ENCODE measurements at places on chromosomes 5 and 9.

- no peak for DNase-seq
Measured at GRCh38 chr9:25939126-25939525, 260.9 kb upstream of the TUSC1 start.

- peak; percentile 22 for DNase-seq
Measured at GRCh38 chr5:150599917-150600511, 40.4 kb upstream of the SYNPO start.

GRCh38 chr9:118091711-118092500 lies 387.7 kb downstream of the TLR4 start:
- no peak for DNase-seq

DNA sequence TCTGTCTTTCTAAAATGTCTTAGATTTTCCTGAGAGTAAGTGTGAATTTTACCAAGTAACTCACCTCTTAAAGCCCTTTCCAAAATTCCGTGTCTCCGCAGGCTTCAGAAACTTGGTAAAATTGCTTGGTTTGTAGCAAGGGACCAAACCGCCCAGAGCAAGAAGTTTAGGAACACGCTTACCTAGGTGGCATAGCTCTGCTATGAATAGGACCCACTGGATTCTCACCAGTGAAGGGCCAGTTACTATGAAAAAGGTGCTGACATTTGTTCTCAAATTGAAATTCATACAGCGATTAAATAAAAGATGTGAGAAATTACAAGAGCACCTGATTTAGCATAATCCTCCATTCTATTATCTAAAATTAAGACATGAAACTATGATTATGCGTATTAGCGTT lies 6.7 kb downstream of the NME5 start:
- no peak for DNase-seq

GRCh38 chr9:89621676-89622075 lies 16.9 kb downstream of the GADD45G start:
- DNase-seq = no peak

GRCh38 chr5:170297589-170298462 lies at the start of gene LCP2:
TSS of gene LCP2 (minus strand) at chr5:170297777. CDS start at chr5:170297611, 166 bp downstream.
- DNase-seq = peak; percentile 77

DNA sequence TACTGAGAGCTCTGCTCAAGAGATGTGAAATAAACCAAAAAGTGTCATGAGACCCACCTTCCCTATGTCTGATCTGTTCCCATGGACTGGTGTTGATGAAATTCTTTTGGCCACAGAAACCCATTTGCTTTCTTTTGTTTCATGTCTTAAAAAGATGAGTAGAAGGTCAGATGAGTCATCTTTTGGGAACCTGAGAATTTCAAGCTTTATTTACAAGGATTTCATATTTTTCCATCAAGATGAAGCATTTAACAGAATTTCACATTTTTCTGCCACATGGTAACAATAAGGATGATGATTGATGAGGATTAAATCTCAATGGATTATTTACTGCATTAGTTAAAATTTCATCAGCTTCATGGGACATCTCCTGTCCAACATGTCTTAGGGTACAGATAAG lies 337.8 kb downstream of the DEPDC1B start:
- no peak for DNase-seq

- DNase-seq = no peak
Measured at GRCh38 chr9:14323985-14324650, 10.2 kb upstream of the NFIB start.

DNA sequence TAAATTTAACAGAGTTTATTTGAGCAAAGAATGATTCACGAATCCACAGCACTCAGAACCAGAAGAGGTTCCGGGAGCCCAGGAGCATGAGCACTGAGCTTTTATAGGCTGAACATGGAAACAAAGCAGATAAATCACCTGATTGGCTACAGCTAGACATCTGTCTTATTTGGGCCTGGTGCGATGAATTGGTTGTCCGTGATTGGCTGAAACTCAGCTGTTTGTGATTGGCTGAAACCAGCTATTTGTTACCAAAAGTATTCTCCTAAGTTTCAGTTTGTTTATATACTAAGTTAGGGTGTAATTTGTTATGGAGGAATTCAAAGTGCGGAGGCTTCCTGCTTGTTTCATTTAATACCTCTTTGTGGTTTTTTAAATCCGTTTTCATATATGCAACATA lies 15.8 kb upstream of the LCP2 start:
- peak; percentile 4 for DNase-seq

GRCh38 chr5:59238126-59238902 lies 655.2 kb downstream of the PDE4D start:
- no peak for DNase-seq

- DNase-seq = no peak
Measured at GRCh38 chr9:136658849-136659535, 3.7 kb upstream of the EGFL7 start.

DNA sequence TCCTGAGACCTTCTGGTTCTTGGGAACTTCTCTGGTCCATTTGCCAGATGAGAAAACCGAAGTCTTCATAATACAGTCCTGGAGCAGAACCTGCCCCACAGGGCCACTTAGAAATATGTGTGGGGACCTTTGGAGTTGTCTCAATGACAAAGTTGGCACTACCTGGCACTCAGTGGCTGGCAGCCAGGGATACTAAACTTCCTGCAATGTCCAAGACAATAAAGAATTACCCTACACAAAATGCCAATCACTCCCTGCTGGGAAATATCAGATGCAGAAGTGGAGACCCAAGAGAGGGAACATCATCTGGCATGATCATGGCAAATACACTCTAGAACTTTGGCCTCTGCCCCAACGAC lies 29.6 kb downstream of the ADRB2 start:
- DNase-seq = no peak

DNA sequence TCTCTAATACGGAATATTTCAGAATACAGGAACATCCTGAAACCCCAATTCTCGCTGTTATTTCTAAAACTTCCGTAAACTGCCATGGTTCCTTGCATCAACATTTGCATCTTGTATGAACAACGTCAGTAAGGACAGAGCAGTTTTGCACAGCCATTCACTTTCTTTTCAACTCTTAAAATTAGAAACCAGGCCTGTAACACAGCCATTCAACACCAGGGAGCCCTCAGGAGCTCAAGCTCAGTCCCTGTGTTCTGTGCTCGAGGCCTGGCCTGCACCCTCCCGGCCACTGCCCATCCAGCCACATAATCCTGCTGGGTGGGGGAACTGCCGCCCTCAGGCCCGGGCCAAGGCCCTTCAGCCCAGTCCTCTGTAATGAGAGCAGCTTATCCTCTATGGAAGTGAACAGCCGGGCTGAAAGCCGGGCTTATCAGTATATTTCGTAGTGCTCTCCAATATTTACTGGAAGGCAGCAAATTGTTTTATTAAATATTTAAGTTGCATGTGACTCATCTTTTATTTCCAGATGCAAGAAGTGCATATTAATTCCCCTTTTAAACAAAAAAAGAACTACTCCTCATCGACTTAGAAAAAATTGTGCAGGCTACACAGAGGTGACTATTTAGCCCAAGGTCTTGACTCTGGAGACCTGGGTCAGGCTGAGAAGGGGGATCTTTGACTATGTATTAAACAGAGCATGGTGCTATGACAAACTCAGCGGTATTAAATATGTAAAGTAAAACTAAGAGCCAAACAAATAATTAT lies 33.2 kb upstream of the SLC6A3 start:
- peak; percentile 56 for DNase-seq

DNA sequence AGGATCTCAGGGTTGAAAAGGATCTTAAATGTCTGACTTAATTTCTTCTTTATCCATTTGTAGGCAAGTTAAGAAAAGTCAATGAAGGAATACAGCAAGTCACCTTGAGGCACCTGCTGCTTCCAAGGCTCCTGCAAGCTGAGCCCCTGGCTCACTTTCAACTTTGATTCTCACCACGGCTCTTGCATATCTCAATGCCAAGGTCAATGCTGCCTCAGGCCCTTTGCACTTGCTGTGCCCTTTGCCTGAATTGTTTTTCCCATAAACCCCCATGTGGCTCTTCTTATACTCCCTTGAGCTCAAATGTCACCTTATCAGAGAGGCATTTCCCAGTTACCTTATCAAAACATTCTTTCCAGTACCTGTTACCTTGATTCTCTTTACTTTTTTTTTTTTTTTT lies 144.3 kb upstream of the RAPGEF1 start:
- DNase-seq = no peak

GRCh38 chr9:37769306-37769705 lies 15.6 kb downstream of the EXOSC3 start:
- DNase-seq = no peak
